NCI-H226 (cell line): ENCODE measurements at places on chromosomes 2 and 18.

DNA sequence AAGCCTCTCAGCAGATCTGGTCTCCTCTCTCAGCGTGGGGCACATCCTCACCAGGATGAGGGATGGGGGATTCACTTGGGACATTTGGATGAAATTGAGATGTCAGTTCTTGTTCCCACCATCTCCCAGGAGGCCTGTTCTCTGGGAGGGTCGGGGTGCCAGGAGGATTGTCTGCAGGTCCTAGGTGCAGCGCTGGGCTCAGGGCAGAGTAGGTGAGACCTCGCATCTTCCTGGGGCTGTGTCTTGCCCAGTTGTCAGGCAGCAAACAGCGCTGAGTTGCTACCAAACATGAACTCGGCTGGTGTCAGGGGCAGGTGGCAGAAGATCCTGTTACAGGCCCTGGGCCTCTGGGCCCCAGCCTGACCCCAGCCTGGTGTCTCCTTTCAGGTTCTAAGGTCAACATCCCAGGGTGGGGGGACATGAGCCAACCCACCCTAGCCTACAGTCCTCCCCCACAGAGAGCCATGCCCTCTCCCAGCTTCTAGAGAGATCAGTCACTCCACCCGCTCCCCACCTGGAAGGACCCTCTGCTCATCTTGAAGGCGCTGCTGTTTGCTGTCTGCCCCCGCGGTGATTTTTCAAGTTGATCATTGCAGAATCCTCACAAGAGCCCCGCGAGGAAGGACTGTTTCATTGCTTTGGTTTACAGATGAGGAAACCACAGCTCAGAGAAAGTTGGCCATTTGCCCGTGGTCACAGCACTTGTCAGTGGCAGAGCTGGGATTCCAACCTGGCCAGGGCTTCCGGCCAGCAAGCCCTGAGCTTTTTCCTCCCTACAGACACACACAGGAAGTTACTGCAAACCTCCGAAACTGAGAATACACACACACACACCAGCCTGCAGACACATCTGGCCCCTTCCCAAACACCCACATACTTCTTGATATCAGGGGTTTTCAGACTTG lies 83.9 kb downstream of the STPG4 start:
- DNase-seq: peak; percentile 74

GRCh38 chr2:153464395-153464794 lies 14.2 kb downstream of the RPRM start:
- no peak for DNase-seq

GRCh38 chr2:164609790-164610189 lies 11.5 kb downstream of the GRB14 start:
- no peak for DNase-seq

- DNase-seq: no peak
Measured at GRCh38 chr2:3585261-3586109, 9.4 kb upstream of the COLEC11 start.

DNA sequence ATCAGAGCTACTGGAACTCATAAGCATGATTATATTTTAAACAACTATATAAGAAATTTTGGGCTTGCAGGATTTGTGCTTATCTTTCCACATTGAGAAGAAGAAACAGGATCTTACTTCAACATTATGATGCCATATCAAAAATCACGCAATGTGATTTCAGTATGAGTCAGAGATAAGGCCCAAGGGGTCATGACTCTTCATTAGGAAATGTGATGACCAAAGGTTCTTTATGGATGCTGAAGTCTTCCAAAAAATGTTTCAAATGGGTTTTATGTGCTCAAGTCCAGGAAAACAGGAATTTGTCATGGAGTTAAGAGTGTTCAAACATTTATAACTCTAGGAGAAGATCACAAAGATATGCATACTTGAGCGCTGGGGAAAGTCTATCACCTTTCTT lies 7.8 kb upstream of the SERPINB2 start:
- DNase-seq: peak; percentile 76

DNA sequence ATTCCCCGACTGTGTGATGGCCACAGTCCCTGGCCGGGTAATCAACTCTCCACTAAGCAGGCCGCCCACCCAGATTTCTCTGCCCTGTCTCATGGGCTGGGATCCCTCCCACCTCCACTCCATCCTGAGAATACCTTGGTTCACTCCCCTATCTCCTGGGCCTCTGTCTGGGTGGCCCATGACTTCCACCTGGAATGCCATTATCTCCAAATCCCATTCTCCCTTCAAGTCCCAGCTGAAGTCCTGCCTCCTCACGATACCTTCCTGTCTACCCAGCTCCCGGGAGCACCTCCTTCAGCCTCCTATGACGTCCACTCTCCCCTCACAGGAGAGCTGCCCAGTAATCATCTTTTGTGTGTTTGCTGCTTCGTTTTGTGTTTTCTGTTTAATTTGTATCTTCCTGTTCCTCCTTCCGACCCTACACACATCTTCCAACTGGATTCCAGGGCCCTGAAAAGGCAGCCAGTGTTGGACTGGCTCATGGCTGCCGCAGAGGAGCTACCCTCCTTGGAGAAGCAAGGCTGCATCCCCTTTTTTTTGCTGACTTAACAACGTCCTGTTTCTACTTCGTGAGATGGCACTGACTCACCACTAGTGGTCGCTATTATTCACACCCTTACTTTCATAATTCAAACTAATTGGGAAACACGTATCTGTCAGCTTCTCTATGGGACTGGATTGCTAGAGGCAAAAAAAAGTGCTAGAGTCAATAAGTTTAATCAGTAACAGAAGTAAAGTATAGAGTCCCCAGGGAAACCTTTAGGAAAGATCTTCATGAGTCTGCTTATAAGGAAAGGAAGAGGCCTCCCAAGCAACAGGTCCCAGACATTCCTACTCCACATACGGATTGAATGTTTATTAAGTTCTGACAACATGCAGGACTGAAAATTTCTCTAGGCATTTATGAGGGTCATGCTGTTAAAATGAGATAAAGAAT lies 171.9 kb upstream of the GATA6 start:
- DNase-seq: peak; percentile 19

- no peak for DNase-seq
Measured at GRCh38 chr18:38956068-38956467, 1390.5 kb upstream of the CELF4 start.

- DNase-seq: no peak
Measured at GRCh38 chr18:32763293-32763692, 9.5 kb downstream of the KLHL14 start.

- no peak for DNase-seq
Measured at GRCh38 chr2:222736301-222736700, 64.8 kb downstream of the MOGAT1 start.

GRCh38 chr2:112794131-112794733 lies 9.9 kb upstream of the IL1A start:
- DNase-seq: peak; percentile 92

DNA sequence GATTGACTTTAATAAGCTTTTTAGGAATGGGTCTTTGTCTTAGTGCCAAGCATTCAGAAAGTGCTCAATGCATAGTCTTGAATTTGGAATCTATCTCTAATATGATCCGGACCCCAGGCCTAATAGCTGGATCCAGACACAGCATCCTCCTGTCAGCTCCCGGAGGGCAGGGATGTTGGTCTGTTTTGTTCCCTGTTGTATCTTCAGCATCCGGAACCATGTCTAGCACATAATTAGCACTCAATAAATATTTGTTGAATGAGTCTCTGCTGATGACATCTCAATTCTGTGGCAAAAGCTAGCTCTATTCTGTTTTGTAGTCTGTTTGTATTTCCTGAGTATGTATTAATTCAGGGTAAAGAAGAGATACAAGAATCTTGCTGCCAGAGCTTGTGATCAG lies 169.1 kb downstream of the DCDC2C start:
- DNase-seq: no peak

DNA sequence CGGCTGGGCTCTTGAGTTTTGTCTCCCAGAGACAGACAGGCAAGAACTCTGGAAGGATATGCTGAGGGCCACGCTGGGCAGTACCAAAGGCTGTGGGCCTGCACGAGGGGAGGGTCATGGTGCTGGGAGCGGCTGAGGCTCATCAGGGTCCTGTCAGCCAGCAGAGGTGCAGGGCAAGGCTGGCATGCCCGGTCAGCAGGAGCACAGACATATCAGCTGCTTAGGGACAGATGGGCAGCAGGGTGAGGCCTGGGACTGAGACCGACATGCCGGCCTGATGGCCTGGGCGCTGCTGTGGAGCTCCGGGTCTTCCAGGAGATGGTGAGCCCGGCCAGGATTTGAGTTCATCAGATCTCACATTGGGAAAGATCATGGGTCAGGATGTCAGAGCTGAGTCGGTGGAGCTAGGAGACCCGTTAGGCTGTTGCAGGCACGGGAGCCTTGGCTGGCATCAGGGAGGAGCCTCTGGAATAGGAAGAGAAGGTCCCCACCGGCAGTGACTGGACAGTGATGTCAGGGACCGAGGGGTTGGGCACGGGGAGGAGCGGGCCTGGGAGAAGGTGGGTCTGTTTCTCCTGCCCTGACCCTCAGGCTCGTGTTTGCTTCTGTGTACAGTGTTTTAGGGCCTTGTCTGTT lies 18.8 kb downstream of the CNDP2 start:
- DNase-seq: no peak

DNA sequence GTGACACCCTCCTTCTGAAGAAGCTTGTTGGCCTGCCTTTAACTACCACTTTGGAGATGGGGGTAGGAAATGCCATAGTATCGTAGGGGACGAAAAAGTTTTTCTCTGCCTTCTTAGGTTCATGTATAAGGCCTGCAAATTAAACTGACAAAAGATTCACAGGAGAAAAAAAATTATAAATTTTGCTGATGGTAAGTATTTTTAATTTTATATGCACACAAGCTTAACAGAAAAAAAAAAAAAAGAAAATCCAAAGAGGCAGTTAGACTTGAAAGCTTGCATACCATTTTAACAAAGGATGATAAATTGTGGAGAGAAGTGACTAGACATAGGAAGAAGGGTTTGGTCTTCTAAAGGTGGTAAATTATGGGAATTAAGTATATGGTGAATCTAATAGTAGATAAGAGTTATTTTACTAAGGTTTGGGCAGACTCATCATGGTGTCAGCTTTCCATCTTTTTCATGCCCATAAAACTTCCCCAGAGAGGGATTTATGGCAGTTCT lies 62.5 kb upstream of the B3GNT2 start:
- no peak for DNase-seq

- DNase-seq: no peak
Measured at GRCh38 chr2:82853299-82853698, 1605.8 kb downstream of the SUCLG1 start.

- peak; percentile 42 for DNase-seq
Measured at GRCh38 chr2:63696496-63696895, 107.7 kb downstream of the MDH1 start.

DNA sequence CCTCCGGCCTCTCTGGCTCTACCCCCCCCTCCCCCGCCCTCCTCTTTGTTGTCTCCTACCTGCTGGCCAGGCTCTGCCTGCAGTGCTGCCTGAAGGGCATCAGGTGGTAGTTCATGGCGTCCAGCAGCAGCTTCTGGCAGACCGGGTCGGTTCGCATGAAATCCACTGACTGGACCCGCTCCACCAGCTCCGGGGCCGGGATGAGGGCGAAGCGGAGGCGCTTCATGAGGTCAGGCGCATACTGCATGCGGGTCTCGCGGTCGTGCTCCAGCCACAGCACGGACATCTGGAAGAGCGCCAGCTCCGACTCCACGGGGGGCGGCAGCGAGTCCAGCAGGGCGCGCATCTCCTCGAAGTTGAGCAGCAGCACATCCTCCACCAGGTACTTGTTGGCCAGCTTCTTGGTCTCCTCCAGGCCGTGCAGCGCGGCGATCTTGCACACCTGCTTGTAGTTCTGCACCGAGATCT lies 3.2 kb downstream of the KLHL14 start:
- DNase-seq: no peak

DNA sequence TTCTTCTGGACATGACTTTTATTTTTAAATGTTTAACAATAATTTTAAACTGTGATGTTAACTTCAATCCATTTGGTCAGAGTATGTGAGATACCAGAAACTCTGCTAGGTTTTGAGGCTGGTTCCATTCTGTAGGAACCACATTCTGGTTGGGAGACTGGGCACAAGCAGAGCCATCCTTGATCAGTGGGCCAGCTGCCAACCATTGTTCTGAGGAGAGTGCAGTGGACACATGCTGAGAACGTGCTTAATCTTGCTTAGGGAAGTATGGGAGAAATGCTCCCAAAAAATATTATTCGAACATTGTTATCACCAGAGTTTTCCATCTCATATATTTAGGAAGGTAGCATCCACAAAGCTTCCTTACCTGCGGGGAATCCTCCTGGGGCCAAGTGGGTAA lies 155.8 kb downstream of the RTN4 start:
- no peak for DNase-seq
